ENCODE measurements at places on chromosomes 1 and 21. TPM values are rescaled to one million over a fixed set of nuclear protein-coding genes. Genes with fewer than 3 reads are reported as not detected.

FCRLA gene
- total RNA-seq: not detected

CSDE1 gene
- total RNA-seq: 362 TPM

FHAD1 gene
- total RNA-seq: 0.55 TPM

LEMD1 gene
- total RNA-seq: not detected

RSPH1 gene
- not detected for total RNA-seq

DNA sequence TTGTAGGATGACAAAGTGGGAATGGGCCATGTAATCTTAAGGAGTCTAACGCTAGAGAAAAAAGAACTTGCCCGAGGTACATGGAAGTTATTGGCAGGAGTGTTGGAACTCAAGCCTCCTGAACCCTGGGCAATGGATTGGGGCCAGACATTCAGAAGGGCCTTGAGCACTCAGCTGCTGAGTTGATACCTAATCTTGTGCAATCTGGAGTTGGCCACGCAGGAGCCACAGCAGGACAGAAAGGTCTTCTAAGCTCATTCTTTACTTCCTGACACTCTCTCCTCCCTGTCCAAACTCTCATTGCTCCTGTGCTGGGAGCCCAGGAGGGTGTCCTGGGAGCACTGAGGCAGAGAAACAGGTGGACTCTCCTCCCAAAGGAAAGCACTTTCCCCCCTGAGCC is 25.1 kb upstream of the CSF1 start:
- no peak overlapping the region for H3K4me3 ChIP-seq
- no peaks in the 10 kb centered on the region for H3K36me3 ChIP-seq
- no peaks in the 10 kb centered on the region for H3K27me3 ChIP-seq
- peaks cover 5% of the 10 kb centered on the region for H3K4me1 ChIP-seq
- no peak for DNase-seq

- no peaks in the 10 kb centered on the region for H3K36me3 ChIP-seq
- H3K4me3 ChIP-seq: no peak overlapping the region
- no peak for DNase-seq
- no peak overlapping the region for H3K27ac ChIP-seq
- peaks cover 13% of the 10 kb centered on the region for H3K4me1 ChIP-seq
Measured at GRCh38 chr21:45294509-45295291, 7.0 kb upstream of the POFUT2 start.

DNA sequence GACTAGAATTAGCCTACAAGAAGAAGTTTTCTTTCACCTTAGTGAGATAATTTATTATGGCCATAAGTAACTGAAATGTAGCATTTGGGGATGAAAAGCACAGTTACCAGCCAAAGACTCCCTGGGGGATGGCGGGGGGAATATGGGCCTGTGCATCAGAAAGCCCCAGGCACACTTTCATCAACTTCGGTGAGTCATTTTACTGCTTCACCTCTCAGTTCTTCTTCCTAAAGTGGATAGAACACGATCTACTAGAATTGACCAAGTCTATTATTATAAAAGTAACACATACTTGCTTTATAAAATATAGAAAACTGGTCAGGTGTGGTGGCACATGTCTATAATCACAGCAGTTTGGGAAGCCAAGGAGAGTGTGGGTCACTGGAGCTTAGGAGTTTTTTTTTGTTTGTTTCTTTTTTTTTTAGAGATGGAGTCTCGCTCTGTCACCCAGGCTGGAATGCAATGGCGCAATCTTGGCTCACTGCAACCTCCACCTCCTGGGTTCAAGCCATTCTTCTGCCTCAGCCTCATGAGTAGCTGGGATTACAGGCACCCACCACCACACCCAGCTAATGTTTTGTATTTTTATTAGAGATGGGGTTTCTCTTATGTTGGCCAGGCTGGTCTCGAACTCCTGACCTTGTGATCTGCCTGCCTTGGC is 141.8 kb downstream of the ZZZ3 start:
- H3K4me3 ChIP-seq: no peak overlapping the region
- no peaks in the 10 kb centered on the region for H3K36me3 ChIP-seq
- H3K27ac ChIP-seq: no peak overlapping the region
- H3K4me1 ChIP-seq: peaks cover 4% of the 10 kb centered on the region
- no peak for DNase-seq

- H3K27ac ChIP-seq: no peak overlapping the region
- H3K27me3 ChIP-seq: no peaks in the 10 kb centered on the region
- no peaks in the 10 kb centered on the region for H3K36me3 ChIP-seq
- H3K4me3 ChIP-seq: no peak overlapping the region
Measured at GRCh38 chr1:176919386-176920378, 244.8 kb downstream of the ASTN1 start.

DNA sequence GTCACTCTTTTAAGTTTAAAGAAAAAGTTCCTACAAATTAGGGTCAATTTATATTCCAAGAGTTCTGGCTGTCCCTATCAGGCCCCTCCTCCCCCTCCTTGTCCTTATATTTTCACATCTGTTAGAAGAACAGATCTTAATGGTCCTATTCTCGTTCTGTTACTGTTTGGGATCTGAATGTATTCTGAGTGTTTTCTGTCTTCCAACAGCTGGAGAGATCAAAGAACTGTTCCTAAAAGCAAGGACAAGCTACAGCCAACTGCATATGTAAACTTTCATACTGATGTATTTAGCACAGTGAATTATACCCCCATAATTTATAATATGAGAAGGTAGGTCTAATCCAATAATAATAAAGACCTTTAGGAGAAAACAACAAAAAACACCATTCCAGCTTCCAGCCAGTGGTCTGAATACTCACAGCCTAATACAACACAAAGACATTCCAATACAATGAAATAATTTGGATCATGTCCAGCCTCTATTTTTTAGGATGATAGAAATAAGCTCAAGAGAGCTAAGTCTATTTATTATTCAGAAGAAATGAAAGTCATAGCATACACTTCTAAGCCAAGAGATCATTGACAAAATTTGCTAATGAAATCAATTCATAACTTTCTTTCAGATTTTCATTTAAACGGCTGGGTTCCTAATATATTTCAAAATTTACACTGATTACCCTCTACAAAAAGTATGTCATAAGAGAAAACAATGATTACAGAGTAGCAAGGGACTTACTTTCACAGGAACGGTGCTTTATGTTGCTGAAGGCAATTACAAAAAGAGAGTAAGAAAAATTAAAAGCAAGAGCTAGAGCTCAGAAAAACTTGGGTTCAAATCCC is 25.3 kb downstream of the WLS start:
- H3K4me3 ChIP-seq: no peak overlapping the region
- H3K27ac ChIP-seq: no peak overlapping the region
- no peaks in the 10 kb centered on the region for H3K36me3 ChIP-seq
- no peaks in the 10 kb centered on the region for H3K4me1 ChIP-seq

- H3K4me1 ChIP-seq: peaks cover 45% of the 10 kb centered on the region
- no peak overlapping the region for H3K4me3 ChIP-seq
- peaks cover 45% of the 10 kb centered on the region for H3K36me3 ChIP-seq
- DNase-seq: peak; percentile 74
Measured at GRCh38 chr1:33298623-33299277, 22.1 kb downstream of the A3GALT2 start.

GRCh38 chr1:187051618-187052232 is 223.0 kb downstream of the PLA2G4A start:
- H3K27ac ChIP-seq: no peak overlapping the region
- no peaks in the 10 kb centered on the region for H3K4me1 ChIP-seq
- DNase-seq: peak; percentile 33

DNA sequence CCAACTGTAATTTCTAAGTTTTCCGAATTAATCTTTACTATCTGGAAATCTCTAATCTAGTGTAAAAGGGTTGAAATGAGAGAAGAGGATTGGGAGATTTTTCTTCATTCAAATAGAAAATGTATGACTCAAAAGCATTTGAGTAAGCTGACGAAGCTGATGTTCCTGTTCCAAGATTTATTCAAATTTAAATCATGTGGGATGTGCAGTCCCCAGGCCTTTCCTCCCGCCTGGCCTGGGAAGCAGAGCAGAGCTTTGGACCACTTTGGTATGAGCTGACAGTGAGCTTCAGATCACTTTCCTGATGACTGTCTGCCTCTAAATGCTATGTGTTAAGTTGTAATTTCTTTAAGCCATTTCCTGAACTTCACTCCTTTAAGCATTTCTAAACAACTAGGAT is 192.0 kb downstream of the DHRS3 start:
- no peak overlapping the region for H3K4me3 ChIP-seq
- peaks cover 53% of the 10 kb centered on the region for H3K4me1 ChIP-seq
- DNase-seq: no peak
- peaks cover 51% of the 10 kb centered on the region for H3K36me3 ChIP-seq

GRCh38 chr1:223231581-223231980 is 88.5 kb upstream of the TLR5 start:
- no peak for DNase-seq
- H3K4me1 ChIP-seq: peaks cover 60% of the 10 kb centered on the region
- H3K36me3 ChIP-seq: no peaks in the 10 kb centered on the region

- no peaks in the 10 kb centered on the region for H3K4me1 ChIP-seq
- H3K36me3 ChIP-seq: no peaks in the 10 kb centered on the region
- no peak overlapping the region for H3K27ac ChIP-seq
- no peaks in the 10 kb centered on the region for H3K27me3 ChIP-seq
- DNase-seq: no peak
- no peak overlapping the region for H3K4me3 ChIP-seq
Measured at GRCh38 chr21:36909901-36910561, 56.4 kb downstream of the HLCS start.

DNA sequence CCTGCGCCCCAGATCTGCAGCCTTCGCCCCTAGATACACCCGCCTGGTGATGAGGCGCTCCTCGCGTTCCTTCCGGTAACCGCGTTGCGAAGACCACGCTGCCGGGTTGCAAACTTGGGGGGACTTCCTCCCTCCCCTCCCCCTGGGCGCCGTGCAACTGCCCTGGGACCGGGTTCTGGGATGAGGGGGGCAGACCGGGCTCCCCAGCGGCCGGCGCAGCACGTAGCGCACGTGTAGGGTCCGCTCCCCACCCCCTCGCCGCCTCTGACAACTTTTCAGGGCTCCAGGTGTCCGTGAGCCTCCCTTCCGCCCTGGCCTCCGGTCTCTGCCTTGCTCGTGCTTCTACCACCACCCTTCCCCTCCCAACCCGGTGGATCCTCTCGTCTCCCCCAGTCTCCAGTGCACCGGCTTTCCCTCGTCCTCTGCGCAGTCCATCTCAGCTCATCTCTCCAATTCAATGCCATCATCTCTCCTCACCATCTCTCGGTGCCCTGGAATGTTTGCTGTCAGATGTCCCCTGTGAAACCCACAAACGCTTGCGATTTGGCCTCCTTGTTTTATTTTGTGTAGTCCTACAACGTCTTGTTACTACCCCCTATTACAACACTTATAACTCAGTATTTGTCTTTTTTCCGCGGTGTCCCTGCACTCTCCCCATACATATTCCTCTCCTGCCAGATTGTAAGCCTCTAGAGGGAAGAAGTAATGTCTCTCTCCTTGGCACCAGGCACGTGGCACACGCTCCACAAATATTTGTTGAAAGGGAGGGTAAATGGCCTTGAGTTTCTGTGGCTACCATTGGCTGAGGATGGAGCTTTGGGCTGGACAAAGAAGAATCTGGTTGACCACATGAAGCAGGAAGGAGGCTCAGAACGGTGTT is 782 bp downstream of the PCAT6 start:
- H3K27me3 ChIP-seq: peaks cover 30% of the 10 kb centered on the region
- peak; percentile 68 for DNase-seq
- peaks cover under 1% of the 10 kb centered on the region for H3K36me3 ChIP-seq
- H3K4me1 ChIP-seq: peaks cover 32% of the 10 kb centered on the region
- H3K27ac ChIP-seq: peak overlapping the region; percentile 86

DNA sequence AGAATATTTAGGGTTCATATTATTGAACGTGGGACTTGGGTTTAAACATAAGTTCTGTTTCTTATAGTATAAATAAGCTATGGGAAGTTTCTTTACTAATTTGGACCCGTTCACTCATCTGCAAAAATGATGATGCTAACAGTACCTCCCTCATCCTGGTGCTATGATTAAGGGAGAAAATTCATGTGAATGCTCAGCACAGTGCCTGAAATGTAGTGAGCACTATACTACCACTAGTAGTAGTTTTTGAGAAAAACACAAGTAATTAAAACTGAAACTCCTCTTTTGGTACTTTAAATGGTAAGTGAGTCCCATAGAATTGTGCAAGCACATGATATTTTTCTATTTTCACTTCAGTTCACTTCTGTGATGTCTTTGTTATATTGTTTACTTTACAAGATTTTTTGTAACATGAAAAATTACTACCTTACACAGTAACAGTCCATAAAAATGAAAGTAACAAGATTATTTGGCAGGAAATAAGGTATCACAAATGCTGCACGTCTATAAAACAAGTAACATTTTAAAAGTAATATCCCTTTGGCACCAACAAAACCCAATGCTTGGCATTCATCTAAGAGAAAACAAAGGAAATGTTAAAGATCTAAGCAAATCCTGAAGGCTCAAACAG is 11.3 kb upstream of the PTPRC start:
- H3K4me1 ChIP-seq: peaks cover 91% of the 10 kb centered on the region
- H3K27ac ChIP-seq: peak overlapping the region; percentile 82
- H3K4me3 ChIP-seq: peak overlapping the region; percentile 65
- no peaks in the 10 kb centered on the region for H3K27me3 ChIP-seq

- H3K27me3 ChIP-seq: peaks cover 2% of the 10 kb centered on the region
- H3K4me1 ChIP-seq: no peaks in the 10 kb centered on the region
- no peaks in the 10 kb centered on the region for H3K36me3 ChIP-seq
- H3K27ac ChIP-seq: no peak overlapping the region
- no peak for DNase-seq
- H3K4me3 ChIP-seq: no peak overlapping the region
Measured at GRCh38 chr21:35852820-35853219, 207.5 kb downstream of the SETD4 start.

Measured in activated CD8-positive, alpha-beta T cell treated with anti-CD3 and anti-CD28 coated beads, Interleukin-2, amount 10 ng/mL, durations not matched to agents 7 days and 5 days (primary cell).